ENCODE measurements at places on chromosomes 7 and 10.

DNA sequence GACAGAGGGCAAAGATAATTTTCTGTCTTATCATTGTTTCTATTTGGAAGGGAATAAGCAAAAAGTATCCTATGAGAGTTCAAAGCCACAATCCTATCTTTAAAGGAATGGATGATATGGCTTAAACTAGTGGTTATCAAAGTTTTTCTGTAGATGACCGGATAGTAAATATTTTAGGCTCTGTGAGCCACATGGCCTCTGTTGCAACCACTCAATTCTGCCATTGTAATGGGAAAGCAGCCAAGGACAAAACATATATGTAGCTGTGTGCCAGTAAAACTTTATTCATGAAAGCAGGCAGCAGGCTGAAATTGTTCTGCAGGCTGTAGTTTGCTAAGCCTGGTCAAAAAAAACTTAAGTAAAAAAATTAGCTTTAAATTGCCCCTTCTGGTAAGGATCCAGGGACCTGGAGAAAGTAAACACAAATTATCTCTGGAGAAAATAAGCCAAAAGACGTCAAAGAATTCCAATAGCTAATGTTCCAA, 73.3 kb downstream of the THSD7A start:
- DNase-seq: no peak

- no peak for DNase-seq
These were observed 150.0 kb downstream of the PRKAG2 start for GRCh38 chr7:151726652-151727578.

GRCh38 chr10:94358480-94358879, 4.3 kb downstream of the NOC3L start:
- no peak for DNase-seq

GRCh38 chr7:83547526-83547925, 101.4 kb downstream of the SEMA3E start:
- DNase-seq: no peak

DNA sequence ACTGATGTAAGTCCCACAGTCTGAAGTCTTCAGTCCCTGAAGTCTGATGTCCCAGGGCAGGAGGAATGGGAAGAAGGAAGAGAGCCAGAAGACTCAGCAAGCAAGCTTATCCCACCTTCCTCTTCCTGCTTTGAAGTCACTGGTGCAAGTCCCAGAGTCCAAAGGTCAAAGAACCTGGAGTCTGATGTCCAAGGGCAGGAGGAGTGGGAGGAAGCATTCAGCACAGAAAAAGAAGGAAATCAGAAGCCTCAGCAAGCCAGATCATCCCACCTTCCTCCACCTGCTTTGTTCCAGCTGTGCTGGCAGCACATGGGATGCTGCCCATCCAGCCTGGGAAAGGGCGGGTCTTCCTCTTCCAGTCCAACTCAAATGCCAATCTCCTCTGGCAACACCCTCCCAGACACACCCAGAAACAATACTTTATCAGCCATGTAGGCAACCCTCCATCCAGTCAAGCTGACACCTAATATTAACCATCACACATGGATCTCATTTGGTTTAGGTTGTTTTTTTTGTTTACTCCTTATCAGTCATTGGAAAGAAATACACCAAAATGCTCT, 50.9 kb downstream of the ADAM12 start:
- DNase-seq: no peak

- DNase-seq: no peak
These were observed 7.1 kb downstream of the GRM8 start for GRCh38 chr7:127245607-127246006.

DNA sequence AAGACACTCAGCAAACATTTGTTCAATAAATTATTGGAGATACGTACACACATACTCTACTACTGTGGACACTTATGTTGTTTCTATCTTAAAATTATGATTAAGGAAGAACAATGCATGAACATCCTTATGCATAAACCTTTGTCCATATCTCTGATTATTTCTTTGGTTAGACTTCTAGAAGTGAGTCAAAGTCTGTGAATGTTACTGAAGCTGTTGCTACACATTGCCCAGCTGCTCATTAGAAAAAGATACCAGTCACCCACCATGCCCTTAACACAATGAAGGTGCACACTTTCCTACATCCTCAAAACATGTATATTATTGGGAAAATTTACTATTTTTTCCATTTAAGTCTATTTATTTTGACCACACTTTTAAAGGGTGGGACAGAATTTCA, 1.4 kb upstream of the CLRN3 start:
- DNase-seq: no peak

- DNase-seq: no peak
These were observed 70.0 kb upstream of the INPP5A start for GRCh38 chr10:132467464-132468149.

- no peak for DNase-seq
These were observed 34.8 kb downstream of the HIF1AN start for GRCh38 chr10:100570506-100570905.

DNA sequence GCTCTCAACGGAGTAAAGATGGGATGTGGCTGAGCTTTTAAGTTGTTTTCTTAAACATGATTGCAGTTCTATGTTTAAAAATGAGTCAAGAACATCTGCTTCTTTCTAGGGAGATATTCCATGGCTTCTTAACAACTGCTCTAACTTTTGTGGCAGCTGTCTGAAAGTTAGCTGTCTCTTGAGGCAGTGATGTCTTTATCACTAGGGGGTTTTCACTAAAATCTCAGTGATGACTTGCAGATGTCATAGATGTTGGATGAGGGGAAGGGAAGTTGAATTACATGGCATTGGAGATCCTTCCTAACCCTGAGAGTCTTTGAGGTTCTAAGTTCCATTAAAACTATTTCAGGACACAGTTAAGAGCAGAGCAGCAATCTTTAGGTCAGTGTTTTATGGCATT, 43.5 kb downstream of the PRKG1 start:
- no peak for DNase-seq

GRCh38 chr10:125709553-125710474, 9.7 kb upstream of the EDRF1 start:
- no peak for DNase-seq

GRCh38 chr10:114100848-114101741, 57.4 kb downstream of the ADRB1 start:
- no peak for DNase-seq

DNA sequence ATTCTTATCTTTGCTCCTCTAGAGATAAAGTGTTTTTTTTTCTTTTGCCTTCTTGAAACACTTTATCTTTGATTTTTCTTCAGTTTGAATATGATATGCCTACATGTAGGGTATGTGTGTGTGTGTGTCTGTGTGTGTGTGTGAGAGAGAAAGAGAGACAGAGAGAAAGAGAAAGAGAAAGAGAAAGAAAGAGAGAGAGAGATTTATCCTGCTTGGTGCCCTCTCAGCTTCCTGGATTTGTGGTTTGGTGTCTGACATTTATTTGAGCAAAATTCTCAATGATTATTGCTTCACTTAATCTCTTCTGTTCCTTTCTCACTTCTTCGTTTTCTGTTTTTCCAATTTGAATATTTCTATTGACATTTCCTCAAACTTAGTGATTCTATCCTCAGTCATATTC, 60.3 kb downstream of the RAB18 start:
- no peak for DNase-seq

DNA sequence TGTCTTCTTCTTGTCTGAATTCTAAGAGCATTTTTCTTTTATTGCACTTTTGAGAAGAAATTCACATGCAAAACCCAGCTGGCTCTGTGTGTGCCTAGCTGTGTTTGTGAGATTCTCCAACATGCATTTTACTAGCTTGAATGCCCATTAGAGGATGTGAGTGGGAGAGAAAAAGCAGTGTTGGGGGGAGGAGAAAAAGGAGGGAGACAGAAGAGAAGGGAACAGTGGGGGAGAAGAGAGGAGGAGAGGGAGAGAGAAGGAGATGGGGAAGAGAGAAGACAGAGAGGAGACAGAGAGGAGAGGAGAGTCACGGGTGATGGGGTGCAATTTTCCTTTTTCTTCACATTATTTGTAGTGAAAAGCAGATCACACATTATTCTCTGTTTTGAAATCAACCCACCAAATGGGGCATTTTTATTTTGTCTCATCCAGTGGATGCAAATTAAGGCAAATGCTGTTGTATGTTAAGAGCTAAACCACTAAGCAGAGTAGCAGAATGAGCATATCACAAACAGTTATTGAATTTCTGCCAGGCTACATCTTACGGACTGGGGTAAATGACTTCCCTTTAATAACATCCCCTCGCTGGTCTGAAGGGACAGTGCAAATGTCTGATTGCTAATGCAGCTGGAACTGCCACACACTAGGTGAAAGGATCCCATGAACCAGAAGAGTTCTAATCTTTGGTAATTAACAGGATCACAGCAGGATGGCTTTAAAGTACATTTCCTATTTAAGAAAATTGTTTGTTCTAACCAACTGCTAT, 849 bp downstream of the LRRN3 start:
- DNase-seq: no peak

DNA sequence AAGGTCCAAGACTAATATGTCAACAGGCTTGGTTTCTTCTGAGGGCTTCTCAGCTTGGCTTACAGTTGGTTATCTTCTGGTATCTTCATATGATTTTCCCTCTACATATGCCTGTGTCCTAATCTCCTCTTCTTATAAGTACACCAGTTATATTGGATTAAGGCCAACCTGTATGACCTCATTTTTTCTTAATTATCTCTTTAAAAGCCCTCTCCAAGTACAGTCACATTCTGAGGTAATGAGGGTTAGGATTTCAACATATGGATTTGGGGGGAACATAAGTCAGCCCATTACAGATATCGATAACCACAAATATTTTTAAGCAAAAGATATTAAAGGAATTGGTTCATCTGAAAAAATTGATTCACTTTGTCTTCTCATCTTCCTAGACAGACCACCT, 49.2 kb downstream of the IQUB start:
- DNase-seq: no peak

DNA sequence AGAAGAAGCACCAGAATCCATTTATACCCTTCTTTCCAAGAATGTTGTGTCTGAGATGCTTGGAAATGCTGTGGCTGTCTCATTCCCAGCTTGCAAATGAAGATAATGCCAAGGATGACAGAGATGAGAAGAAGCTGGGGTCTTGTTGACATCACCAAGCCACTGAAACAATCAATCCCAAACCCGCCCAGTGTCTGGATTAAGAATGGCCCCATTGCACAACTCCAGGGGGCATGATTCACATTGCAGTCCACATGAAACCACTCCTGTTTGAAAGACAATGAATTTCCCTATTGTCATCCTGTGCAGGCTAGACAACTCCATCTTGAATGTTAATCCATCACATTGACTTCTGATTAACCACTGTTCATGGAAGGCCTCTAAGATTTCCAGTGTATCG, 28.6 kb downstream of the SORBS1 start:
- DNase-seq: no peak

GRCh38 chr7:73969991-73970390, 58.0 kb upstream of the ELN start:
- DNase-seq: no peak

DNA sequence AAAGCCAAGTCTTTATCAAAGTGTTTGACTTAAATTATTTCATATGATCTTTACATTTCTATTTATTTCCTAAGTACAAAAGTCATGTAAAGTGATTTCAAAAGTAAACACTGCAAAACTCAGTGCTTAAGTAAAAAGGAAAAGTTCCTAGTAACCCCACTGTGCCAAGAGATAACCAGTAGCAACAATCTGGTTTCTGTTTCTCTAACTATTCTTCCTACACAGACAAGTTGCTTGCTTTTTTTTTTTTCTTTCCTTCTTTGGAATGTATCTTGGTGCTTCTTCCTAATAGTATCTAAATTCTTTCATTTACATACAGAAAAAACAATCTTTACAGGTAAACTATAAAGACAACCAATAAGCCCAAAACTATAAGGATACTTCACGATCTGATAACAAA, 3.1 kb downstream of the JCAD start:
- DNase-seq: no peak

DNA sequence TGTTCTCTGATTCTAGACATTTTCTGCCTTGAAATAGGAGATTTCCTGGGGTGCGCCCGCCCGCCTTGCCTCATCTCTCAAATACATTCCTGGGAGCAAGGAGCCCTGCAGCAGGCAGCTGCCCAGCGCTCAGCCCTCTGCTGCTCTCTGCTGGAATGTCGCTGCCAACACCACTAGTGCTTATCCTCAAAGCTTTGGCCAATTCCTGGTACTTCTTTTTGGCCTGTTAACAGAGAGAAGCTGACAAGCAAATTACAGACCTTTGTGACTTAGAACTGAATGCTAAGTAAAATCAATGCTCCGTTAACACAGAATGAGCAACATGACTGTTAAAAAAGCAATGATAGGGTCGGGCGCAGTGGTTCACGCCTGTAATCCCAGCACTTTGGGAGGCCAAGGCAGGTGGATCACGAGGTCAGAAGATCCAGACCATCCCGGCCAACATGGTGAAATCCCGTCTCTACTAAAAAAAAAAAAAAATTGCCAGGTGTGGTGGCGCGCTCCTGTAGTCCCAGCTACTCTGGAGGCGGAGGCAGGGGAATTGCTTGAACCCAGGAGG, 41.9 kb upstream of the SYPL1 start:
- DNase-seq: peak; percentile 54

- no peak for DNase-seq
These were observed 185.7 kb upstream of the TMEM72 start for GRCh38 chr10:44725404-44725803.

DNA sequence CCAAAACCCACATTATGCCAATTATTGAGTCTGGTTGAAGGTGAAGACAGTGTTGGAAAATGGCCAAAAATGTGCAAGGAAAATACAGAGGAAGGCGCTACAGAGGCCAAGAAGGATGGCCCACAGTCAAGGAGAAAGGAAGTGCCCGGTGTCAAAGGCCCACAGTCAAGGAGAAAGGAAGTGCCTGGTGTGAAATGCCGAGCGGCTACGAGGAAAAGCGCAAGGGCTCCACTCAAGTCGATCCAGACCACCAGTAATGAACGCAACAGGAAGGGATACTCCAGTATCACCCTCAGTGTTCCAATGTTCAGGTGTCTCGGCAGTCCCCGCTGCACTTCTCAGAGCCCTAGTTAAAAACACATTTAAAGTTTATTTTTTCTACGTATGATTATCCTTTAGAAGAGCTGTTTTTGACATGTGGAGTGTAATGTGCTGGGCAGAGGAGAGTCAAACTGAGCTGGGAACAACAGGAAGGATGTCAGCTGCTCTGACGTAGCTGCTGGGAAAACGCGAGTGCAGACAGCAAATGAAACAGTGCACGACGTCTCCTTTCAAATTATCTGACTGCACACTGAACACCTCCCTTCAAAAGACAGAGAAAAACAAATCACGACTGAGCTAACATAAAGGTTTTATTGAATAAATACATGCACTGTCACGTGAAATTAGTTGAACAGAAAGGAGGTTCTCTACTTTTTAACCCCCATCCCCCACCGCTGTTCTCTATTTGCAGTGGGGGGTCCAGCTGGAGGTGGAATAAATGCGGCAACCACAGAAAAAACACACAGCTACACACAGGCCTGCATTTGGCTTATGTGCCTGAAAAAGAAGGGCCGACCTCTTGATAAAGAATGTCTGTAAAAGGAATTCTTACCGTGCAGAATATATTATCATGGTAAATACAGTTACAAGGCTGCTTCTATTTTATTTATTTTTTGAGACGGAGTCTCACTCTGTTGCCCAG, 26.1 kb upstream of the NCAPG2 start:
- DNase-seq: no peak

- DNase-seq: no peak
These were observed 5.6 kb upstream of the WASL start for GRCh38 chr7:123754271-123754871.

GRCh38 chr7:49324040-49324439, 399.7 kb downstream of the CDC14C start:
- no peak for DNase-seq
